CD4-positive, alpha-beta T cell treated with Interleukin-1 beta for 1 hour (primary cell): ENCODE measurements at places on chromosomes 2 and 18.

GRCh38 chr2:211967234-211967633 lies 571.4 kb downstream of the ERBB4 start:
- DNase-seq, result no peak

GRCh38 chr2:134799936-134800335 lies 38.5 kb upstream of the ACMSD start:
- no peak for DNase-seq

- DNase-seq, result no peak
Measured at GRCh38 chr2:155633060-155633839, 699.3 kb downstream of the NR4A2 start.

DNA sequence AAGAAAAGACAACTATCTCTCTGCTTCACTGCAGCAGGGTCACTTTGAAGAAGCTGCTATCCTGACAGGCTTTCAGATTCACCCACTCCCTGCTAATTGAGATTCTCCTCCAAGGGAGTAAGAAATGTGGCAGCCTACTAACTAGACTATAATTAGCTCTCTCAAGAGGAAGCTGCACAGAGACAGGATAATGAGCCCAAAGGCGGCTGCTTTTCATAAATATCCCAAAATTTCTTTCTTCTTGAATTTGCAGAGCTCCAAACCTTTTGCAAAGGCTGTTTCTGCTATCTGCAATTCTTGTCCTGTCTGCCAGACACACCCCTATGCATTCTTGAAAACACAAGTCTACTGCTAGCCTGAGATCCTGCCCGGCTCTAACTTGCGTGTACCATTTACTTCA lies 54.0 kb upstream of the RNU4ATAC start:
- DNase-seq, result no peak

DNA sequence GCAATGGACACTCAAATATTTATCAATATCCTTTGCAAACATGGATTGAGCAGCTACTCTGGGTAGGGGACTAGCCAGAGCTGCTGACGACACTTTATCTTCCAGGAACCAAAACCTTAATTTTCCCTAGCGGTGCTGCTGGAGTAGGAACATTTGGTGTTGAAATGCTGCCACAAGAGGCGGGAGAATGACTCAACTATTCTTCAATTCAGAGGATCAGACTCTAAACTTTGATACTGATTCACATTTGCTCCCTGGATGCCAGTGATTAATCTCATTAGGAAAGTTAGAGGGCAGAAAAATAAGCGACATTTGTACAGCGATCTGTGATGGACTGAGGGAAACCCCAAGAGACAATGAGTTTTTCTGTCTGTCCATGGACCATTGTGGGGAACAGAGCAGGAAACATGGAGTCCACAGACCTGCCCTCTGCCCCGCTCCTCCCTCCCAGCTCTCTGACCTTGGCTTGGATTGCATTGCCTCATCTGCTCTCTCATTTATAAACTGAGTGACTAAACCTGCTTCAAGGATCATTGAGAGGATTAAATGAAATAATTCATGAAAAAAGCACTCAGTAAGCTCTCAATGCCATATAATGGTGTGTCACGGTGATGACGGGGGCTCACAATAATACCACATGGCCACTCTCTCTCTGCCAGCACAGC lies 12.6 kb upstream of the EPB41L3 start:
- DNase-seq, result no peak

DNA sequence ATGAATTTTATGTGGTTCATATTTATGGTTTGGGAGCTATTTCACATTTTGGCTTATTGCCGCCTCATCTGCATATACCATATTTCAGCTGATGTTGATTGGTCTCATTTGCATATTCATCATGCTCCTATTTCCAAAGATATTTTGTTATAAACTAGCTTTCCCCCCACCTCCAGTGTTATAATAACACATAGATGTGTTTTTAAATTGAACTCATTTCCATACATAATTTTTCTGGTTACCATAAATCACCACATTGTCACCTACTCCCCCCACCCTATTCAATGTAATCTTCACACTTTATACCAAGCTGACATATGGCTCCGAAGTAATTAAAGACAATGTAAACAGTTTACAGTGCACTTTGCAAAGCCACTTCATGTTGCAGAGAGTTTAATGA lies 101.2 kb downstream of the FSHR start:
- DNase-seq, result no peak

DNA sequence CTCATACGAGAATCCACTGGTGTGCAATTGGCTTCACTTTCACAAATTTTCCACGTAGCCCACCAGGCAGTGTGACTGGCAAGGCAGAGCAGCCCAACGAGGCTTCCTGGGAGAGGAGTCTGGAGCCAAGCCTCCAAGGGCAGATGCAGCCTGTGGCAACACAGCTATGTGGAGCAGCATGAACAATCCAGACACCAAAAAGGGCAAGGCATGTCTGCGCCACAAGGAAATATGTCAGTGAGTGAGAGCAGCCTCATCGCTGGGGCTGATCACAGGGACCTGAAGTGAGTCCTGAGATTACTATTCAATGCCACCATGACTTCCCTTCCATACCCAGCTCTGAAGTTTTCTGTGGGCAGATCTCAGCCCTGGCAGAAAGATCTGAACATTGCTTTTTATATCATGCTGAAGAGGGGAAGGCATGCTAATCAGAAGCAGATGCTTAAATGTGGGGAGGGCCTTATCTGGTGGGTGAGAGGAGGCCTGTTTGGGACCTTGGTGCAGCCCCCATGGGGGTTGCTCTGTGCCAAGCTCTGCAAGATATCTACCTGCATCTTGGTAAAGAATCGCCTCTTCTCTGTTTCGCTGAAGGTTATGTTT lies 40.0 kb upstream of the PUM2 start:
- no peak for DNase-seq

- DNase-seq, result no peak
Measured at GRCh38 chr2:63301481-63301880, 250.9 kb downstream of the OTX1 start.

DNA sequence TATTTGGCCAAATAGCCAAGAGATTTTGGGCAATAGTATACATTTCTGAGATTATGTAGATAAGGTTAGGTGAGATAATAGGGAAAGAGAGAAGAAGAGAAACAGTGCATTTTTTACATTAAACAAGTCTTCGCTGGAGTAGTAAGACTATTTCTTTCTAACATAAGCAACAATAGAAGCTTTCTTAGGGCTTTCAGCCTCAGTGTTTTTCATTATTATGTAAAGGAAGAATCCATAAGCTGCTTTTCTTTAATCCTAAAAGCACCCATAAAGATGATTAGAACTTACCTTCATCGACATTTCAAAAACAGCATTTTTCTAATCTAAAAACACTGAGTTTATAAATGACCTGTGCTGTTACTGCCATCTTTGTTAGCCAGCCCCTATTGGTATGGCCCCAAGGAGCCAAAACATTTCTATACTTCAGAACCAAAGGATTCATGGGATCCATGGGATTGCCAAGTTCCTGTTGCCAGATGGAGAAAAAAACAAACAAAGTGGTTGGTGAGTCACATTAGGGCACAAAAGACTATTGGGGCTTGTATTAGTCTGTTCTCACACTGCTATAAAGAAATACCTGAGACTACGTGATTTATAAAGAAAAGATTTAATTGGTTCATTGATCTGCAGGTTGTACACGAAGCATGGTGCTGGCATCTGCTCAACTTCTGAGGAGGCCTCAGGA lies 88.2 kb downstream of the SCG2 start:
- DNase-seq, result no peak

DNA sequence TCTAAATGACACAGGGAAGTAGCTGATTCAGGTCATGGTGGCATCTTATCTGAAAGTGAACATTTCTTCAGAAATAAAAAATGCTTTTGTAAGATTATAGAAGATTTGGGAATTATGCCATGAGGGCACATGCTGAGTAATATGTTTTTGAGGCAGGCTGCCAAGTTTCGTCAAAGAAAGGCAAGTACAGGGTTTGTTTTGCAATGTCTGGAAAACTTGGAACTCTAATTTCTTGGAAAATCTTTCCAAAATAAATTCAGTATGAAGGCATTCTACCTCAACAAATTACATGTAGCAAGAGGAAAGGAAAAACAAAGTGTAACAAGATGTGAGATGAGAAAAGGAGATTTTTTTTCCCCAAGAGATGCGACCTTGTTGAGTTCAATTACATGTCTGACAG lies 167.7 kb downstream of the PLCL1 start:
- no peak for DNase-seq

DNA sequence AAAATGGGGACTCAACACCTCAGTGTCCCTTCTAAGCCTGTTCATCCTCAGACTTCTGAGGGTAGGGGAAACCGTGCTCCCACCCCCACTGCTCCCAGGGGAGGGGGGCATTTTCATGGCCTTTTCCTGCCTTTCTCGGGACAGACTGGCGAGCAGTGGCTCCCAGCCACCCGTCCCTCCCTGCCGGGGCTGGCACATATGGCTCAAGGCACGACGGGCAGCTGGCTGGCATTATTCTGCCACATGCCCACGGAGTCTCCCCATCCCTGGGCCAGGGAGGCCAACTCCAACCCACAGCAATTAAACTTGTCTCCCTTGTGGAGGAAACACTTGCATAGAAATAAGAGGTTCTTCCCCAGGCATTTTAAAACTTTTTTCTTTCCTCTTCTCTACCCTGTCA lies 148.5 kb upstream of the CBLN2 start:
- no peak for DNase-seq

GRCh38 chr2:214233164-214233563 lies 177.7 kb upstream of the VWC2L start:
- DNase-seq, result no peak

DNA sequence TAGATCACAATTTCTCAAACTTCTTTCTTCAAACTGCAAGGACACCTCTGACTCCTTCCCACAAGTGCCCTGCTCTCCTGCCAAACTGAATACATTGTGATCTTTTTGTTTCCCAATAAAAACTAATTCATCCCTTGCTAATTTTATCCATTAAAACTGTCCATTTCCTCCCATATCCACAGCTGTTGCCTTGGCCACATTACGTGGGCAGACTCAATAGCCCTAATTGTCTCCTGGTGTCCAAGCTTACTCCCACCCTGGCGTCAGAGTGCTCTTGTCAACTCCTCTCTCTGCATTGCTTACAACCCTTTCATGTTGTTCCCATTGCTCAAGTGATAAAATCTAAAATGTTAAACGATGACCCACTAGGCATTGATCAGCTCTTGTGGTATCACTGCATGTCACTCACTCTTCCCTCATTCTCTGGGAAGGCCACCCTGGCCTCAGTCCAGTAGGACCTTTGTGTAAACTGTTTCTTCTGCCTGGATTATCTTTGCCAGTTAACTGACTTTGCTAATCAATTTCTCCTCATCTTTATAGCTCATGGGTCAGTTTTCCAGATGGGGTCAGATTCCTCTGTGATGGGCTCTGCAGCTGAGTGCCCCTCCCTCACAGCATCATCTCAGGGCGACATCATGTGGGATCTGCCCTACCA lies 525.0 kb downstream of the SLC4A3 start:
- DNase-seq, result no peak
